Stimulated activated CD4-positive, alpha-beta T cell treated with anti-CD3 and anti-CD28 coated beads, Interleukin-12 subunit alpha, Interleukin-12 subunit beta, amount 100 ng/mL, for 4 hours (primary cell): ENCODE measurements at places on chromosomes 4 and X.

DNA sequence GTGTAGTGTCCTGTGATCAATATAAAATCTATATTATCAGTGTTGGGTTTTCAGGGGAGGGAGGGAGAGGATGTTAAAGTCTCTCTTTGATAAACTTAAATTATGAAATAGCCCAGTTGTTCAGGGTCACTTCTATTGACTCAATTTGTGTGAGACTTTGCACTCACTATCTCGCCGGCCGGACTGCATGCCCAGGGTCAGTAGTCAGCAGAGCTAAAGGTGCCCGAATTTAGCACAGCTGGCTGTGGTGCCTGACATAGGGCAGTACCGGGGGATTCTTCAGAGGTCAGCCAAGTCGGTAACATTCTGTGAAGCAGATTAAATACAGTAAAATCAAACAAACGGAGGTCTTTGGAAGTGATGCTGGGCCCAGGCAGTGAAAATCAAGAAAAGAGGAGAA is 19.2 kb downstream of the GABRQ start:
- no peak for DNase-seq

GRCh38 chrX:85012098-85012497 is 8.4 kb downstream of the APOOL start:
- no peak for DNase-seq

DNA sequence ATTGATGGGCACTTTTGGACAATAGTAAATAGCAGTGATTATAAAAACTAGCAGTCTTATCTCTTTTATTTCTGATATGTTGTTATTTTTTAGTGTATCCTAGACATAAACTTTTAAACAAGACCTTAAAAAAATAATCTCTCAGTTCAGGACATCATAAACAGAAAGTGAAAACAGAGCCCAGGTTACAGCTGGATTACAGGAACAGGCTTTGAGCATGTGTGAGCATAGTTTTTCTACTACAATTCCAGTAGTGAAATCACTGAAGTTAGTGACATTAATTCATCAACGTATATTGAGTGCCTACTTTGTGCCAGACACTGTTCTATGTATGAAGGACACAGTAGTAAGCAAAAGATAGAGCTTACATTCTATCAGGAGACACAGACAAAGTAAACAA is 16.9 kb downstream of the TRIM75 start:
- DNase-seq = no peak

DNA sequence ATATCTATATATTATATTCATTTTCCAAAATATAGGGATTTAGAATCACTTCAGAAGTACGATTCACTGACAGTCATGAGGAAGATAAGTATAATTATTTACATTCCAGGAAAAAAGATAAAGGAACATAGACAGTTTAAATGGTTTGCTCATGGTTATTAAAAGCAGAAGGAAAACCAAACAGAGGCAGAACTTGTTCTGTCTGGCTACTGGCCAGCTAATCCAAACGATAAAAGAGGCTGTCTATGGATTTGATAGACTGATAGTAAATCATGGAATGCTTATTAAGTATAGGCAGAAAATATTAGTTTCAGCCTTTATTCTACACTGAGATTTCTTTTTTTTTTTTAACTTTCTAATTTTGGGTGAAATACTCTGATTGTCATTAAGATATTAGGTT is 50.2 kb downstream of the RPGR start:
- DNase-seq = no peak

- no peak for DNase-seq
Measured at GRCh38 chrX:121655276-121655675, 607.9 kb downstream of the GLUD2 start.

DNA sequence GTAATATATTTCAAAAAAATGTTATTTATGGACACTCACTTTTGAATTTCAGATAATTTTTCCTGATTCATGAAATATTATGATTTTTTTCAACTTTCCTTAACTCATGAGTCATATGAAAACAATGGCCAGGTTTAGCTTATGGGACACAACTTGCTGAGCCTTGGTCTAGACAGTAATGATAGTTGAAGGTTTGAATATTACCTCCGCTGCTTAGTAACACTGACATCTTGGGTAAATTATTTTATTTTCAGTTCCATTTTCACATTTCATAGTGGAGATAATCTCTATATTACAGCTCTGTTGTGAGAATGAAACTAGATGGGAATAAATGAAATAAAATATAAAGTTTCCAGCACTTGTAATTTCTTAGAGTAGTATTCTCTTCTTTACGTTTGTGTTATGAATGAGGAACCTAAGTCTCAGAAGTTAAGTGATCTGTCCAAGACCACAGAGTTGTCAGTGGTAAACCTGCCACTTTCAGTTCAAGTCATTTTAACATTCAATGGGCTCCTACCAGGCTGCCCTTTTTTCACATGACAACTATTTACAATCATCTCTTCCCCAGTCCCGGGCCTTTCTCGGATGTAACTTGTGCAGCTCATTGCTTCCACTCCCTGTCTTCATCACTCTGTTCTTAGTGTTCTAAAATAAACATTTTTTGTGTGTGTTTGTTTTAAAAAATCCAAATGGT is 46.8 kb upstream of the GC start:
- no peak for DNase-seq

DNA sequence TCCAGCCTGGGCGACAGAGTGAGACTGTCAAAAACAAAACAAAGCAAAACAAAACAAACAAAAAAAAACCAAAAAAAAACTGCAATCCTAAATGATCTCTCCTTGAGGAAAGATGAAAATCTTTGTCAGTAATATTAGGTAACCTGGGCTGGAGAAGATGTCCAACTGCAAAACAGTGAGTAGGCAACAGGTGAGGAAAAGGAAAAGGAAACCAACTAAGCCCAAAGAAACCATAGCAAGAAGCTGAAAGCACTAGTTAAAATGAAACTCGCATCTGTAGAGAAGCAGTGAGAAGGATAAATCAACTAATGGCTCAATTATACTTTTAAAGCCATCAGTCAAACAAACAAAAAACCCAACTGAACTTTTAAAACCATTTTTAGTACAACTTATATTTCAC is 54.2 kb downstream of the ENOX2 start:
- no peak for DNase-seq

GRCh38 chrX:52852110-52852860 is 15.6 kb downstream of the XAGE3 start:
- DNase-seq = no peak

DNA sequence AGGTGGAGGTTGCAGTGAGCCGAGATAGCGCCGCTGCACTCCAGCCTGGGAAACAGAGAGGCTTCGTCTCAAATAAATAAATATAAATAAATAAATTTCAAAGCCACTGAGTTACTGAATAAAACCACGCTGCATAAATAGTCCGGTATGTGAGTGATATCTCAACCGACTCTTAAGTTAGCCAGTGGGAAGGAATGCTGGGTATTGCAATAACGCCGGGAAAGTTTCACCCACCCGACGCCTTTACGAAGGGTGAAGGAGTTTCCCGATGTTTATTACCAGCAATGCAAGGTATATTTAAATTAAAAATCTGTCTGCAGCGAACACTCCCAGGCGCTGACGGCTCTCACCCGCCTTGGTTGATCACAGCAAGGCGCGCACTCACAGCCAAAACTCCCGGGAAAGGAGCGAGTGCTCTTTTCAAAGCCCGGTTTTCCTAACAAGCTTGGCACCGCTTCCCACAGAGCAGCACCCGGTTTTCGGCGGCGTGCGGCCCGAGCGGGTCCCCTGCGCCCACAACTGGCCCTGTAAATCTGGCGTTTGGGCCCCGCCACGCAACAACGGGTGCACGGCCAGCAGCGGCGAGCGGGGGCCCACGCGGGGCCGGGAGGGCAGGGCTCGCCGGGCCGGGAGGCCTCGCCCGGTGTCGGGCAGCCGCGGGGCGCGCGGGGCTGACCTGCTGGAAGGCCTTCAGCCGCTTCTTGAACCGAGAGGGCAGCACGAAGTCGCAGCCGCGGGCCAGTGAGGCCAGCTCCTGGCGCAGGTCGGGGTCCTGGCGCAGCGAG is 13.7 kb downstream of the PPP2R3B start:
- DNase-seq = no peak

- no peak for DNase-seq
Measured at GRCh38 chr4:166972071-166972470, 262.2 kb downstream of the SPOCK3 start.
